CD4-positive, alpha-beta T cell treated with Interleukin-15 for 4 hours (primary cell): ENCODE measurements at places on chromosomes 2 and 18.

DNA sequence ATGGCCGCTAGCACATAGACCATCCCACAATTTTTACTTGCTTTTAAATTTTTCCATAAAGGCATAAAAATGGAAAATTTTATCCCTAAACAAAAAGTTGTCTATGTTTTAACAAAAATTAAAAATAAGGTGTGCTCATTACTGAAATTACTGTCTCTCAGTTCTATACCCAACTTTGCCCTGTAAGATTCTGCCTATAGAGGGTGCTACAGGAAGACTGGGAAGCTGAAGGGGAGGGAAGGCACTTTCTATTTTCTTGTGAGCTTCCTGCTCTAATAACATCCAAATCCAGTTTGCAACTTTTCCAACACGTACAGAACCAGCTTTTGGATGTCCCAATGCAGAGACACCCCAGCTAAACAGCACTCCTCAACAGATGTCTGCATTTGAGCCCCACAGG lies 666.9 kb downstream of the PLCL1 start:
- no peak for DNase-seq

- DNase-seq: no peak
These were observed 88.1 kb downstream of the MCFD2 start for GRCh38 chr2:46827274-46828134.

GRCh38 chr2:188810586-188810985 lies 163.6 kb upstream of the COL3A1 start:
- DNase-seq: no peak

DNA sequence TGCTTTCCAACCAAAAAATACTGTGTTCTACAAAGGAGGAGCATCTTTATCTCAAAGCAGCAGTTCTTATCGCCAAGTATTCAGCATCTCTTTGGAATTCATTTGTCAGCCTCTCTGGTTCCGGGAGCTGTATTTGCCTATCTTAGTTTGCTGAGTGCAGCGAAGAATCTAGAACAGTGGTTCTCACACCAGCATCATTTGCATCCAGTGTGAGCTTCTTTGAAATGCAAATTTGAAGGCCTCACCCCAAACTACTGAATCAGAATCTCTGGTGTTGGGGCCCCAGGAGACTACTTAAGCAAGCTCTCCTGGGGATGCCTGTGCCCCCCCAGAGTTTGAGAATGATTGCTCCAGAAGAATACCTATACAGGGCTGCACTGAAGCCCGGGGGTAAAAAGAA lies 1.5 kb upstream of the PTPN2 start:
- no peak for DNase-seq

- no peak for DNase-seq
These were observed 10.0 kb upstream of the DES start for GRCh38 chr2:219408204-219408603.

GRCh38 chr2:215882689-215883088 lies 130.7 kb downstream of the MREG start:
- no peak for DNase-seq

DNA sequence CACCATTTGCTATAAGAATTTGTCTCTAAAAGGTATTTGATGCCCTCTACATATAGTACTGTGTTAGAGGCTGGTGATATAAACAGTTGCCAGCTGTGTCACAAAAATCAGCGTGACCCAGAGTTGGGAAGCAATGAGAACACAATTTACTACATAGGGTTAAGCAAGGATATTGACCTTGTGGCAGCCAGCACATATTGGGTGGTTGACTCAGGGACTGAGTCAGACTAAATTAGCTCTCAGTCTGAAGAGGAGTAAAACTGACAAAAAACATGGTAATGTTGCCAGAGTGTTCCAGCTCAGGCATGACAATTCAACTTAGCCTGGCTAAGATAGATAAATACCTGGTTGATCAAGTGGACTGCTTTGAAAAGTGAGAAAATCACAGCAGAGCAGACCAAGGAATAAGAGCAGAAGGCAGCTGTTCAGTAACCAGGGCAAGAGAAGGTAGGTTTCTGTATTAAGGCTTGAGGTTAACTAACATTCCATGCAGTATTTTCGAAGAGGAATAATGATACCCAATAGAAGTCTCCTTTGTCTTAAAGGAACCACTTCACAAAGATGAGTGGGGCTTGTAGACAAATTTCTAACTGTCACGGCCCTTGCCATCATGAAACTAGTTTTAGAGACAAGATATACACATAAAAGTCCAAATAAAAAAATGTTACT lies 108.2 kb upstream of the ERBB4 start:
- DNase-seq: no peak

- no peak for DNase-seq
These were observed 58.5 kb upstream of the MSH6 start for GRCh38 chr2:47724221-47724981.

DNA sequence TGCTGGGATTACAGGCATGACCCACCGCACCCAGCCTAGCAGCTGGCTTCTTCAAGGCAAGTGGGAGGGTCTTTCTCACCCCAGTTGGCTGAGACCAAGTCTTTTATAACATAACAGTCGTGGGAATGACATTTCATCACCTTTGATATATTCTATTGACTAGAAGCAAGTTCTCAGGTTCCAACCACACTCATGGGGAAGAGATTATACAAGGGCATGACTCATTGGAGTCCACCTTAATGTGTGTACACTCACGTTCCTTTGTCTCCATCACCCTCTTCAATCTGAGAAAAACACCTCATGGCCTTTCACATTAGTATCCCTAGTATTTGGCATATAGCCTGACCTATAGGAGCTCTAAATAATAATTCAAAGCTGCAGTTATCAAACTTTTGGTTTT lies 2.8 kb upstream of the BBS5 start:
- DNase-seq: no peak

DNA sequence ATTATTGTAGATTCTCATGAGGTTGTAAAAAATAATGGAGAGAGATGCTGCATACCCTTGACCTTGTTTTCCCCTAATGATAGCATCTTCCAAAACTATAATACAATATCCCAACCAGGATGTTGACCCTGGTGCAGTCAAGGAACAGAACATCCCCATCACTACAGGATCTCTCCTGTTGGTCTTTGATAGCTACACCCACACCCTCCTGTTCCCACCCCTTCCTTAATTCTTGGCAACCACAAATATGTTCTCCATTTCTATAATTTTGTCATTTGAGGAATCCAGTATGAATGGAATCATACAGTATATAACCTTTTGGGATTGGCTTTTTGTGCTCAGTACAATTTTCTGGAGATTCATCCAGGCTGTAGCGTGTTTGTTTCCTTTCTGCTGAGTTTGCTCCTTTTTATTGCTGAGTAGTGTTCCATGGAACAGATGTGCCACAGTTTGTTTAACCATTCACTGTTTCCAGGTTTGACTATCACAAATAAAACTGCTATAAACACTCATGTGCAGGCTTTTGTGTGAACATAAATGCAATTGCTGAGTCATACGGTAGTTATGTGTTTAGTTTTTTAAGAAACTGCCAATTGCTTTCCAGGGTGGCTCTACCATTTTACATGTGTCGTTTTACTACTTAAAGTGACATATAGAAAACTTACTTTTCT lies 22.2 kb downstream of the MCFD2 start:
- DNase-seq: no peak

DNA sequence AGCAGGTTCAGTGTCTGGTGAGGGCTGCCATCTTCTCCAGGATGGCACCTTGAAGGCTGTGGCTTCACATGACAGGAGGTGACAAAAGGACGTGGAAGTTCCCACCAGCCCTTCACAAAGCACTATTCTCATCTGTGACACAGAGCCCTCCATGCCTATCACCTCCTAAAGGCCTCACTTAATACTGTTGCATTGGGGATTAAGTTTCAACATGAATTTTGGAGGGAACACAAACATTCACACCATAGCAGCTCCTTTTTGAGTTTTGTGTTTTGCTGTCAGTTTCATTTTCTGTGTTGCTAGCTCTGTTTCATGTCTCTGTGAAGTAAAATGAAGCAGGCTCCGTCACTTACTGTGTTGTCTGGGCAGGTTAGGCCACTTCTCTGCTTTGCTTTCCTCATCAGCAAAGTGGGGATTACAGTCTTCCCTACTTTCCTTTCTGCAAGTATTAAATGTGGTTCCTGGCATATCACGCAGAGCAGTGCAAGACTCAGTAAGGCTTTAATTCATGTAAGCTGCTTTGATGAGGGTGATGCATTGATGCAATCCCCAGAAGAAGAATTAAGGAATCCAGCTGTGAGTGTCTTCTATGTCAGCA lies 31.6 kb downstream of the LIMS1 start:
- DNase-seq: peak; percentile 3
